Activated T-cell treated with anti-CD3 and anti-CD28 coated beads for 1 hour (primary cell): ENCODE measurements at places on chromosomes 16 and 17.

DNA sequence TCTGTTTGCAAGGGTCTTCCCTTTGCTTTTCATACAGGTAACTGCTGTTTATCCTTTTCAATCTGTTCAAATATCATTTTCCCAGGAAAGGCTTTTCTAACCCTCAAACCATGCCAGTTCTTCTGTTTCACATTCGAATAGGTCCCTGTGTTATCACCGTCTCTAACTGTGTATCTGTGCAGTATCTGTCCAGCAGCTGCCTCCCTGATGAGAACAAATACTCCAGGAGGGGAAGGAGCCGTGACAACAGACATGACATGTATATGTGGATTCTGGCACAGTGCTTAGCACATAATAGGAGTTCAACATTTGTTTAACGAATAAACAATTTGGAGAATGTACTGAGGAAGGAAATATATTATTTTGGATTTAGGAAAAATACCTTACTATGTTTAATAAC is 95.7 kb downstream of the STX8 start:
- DNase-seq: no peak

DNA sequence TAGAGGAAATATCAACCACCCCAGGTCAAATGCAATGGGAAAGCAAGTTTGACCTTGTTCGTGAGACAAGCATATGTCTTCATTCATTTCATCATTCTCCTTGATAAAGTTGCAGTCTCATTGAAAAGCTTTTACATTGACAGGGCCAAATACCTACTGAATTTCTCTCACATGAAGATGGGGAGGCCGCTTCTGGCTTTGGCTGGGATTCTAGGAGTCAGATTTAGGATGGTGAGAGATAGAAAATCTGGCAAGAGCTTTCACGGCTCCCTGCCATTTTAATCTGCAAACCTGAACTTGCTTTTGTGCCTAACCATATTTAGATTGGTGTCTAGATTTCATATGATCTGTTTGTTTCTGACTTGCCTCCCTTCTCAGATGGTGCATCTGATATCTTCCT is 88.0 kb downstream of the TMEM100 start:
- no peak for DNase-seq

- DNase-seq: peak; percentile 55
Observed at GRCh38 chr17:50148226-50149090, 2.0 kb downstream of the PPP1R9B start.

DNA sequence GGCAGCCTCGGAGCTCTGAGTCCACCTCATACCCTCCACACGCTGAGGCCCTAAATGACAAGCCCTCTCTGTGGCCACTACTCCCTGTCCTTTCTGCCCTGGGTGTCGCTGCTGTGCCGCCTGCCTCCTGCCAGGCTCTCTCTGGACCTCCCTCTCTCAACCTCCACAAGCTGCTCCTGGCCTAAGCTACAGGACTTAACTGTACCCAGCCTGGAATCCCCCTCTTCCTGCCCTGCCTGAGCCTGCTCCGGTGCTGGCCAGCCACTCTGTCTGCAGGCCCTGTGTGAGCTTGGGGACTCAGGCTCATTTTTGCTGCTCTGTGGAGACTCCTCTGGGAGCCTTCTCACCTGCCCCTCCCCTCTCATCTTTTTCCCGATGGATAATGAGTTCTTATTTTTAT is 21.5 kb downstream of the IFT140 start:
- no peak for DNase-seq

- DNase-seq: no peak
Observed at GRCh38 chr16:82533189-82533588, 93.6 kb upstream of the CDH13 start.

GRCh38 chr17:61158376-61158775 is 241.3 kb upstream of the TBX2 start:
- no peak for DNase-seq

GRCh38 chr17:10844621-10845387 is 6.9 kb upstream of the PIRT start:
- DNase-seq: peak; percentile 59

DNA sequence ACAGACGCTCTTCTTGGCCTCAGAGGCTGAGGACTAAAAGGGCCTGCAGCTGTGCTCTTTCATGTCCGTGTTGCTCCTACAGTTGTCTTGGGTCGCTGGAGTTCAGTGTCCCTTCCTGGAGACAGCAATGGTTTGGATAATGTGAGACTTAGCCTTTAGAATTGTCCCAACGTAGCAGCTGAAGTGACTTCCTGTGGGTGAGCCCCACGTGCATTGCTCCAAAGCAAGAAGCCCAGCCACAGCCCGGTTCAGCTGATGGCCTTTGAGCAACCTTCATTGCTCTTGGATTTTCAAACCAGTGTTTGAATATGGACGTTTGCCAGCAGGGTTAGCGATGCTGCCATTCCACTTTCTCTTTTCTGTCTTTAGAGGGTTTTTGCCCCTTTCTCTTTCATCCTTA is 19.7 kb downstream of the TMEM11 start:
- DNase-seq: no peak

GRCh38 chr16:87393680-87394055 is 1.5 kb downstream of the MAP1LC3B start:
- no peak for DNase-seq

GRCh38 chr16:27110524-27110896 is 43.8 kb downstream of the C16orf82 start:
- DNase-seq: no peak

GRCh38 chr16:67024384-67025209 is 4.4 kb upstream of the CBFB start:
- DNase-seq: no peak

- no peak for DNase-seq
Observed at GRCh38 chr17:1966274-1967086, 58.7 kb downstream of the RTN4RL1 start.

DNA sequence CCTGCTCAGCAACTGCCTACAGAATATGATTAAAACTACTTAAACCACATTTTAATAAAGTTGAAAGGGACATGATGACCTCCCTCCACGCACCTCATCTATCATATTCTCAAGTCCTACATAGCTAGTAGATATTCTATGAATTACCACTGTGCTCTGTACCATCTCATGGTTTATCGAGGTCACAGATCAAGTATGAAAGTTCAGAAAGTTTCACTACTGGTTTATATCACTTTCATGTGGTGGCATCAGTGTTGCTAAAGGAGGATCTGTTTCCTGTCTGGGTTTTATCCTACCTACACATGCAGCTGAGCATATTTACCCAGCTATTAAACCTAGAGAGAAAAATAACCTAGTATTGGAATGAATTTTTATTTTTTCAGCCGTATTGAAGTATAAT is 214.9 kb upstream of the MON1B start:
- no peak for DNase-seq

DNA sequence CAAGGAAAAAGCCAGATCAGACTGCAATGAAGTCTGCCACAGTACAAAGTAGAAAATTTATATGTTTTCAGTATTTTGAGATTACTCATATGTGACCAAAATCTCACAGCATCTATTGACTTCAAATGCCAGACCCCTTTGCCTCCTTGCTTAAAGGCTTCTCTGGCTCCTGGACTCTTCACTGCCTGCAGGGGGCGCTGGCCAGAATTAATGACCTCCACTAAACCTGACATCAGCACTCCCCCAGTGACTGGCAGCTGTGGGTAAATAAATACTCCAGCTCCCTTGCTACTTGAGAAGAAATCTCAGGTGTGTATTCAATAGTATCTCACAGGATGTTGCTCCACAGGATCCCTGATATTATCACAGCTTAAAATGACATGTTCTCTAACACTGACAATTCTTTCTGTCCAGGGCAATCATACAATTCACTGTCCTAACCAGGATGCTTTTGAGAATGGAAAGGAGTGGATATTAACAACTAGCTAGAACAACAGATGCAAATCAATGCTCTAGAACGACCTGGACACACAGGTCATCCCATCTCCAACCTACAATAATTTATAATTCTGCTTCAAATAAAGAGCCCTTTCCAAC is 4.0 kb downstream of the BECN1 start:
- peak; percentile 56 for DNase-seq

DNA sequence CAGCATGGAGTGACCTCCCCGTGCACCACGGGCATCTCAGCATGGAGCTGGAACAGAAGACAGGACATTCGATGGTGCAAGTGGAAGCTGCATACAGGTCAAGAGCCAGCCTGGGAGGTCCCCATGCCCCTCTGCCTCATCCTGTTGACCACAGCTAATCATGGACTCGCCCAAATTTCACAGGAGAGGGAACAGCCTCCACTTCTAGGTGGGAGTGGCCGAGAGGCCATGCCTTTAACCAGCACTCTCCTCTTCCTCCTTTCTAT is 3.8 kb upstream of the SLC47A2 start:
- no peak for DNase-seq

DNA sequence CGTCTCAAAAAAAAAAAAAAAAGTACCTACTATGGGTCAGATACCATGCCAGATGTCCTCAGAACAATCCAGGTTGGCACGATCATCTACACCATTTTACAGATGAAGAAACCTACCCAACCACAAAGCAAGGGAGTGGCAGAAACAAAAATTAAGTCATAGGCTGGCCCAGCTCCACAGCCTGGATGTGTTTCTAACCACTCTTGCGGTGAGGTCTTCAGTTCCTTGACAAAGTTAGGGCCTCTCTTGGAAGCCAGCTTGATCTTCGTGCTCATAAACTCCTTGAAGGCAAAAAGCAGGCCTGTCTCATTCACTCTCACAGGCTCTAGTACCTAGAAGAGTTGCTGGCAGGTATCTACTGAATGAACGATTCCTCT is 6.2 kb downstream of the GGA2 start:
- no peak for DNase-seq

DNA sequence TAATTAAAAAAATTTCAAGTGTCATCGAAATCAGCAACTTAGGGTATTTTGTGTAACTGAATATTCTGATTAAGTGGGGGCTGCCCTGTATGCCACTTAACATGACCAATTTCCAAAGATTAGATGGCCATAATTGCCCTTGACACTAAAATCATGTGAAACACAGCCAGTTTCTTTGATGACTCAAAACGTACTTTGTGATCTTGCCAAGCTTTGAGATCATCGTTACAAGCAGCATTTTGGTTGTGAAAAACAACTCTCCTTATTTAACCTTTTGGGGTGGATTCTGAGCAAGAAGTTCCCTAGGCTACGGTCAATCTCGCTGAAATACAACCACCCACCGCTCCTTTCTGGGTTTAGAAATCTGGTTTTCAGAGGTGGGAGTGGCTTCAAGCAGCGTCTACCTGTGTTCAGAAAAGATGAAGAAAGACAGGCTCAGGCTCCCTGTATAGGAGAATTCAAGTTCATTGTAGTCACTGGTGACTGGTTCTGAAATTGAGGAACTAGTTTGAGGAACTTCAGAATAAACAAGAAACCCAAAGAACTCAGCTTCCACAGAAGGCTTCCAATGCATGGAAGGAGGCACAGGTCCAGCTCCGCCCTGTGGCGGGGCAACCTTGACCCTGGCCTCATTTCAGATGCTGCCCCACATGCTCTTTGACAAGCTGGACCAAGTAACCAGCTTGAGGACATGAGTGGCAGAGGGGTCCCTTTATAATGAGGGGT is 9.4 kb downstream of the MAP3K14 start:
- DNase-seq: no peak
